A549 treated with CpdA at 1 μM for 4 hours (cell line): ENCODE measurements at places on chromosomes 16 and 17. TPM values are rescaled to one million over a fixed set of nuclear protein-coding genes. Genes with fewer than 3 reads are reported as not detected.

Gene COL1A1
- total RNA-seq = 6.9 to 12.8 TPM (median 10.5 TPM) in 5 replicates

Gene C16orf74
- 9.5 to 18.9 TPM (median 16.3 TPM) in 5 replicates for total RNA-seq

Gene FBXO39
- total RNA-seq = not detected in 5 replicates

Gene CCT6B
- 0.85 to 1.6 TPM (median 1.2 TPM) in 5 replicates for total RNA-seq

Gene ARHGDIG
- total RNA-seq = 1.8 to 3.8 TPM (median 2.5 TPM) in 5 replicates

Gene CNGB1
- 0.07 to 0.38 TPM (median 0.12 TPM) in 5 replicates for total RNA-seq

Gene NXN
- 21.9 to 27.7 TPM (median 26.6 TPM) in 5 replicates for total RNA-seq

Gene ABHD15
- 21.1 to 25.3 TPM (median 23.1 TPM) in 5 replicates for total RNA-seq

Gene CLDN7
- total RNA-seq = 0.54 to 0.90 TPM (median 0.62 TPM) in 5 replicates

Gene SDR42E2
- total RNA-seq = not detected in 5 replicates

Gene TSC2
- 31.5 to 46.9 TPM (median 33.4 TPM) in 5 replicates for total RNA-seq

Gene GJC1
- 30.8 to 42.4 TPM (median 36.4 TPM) in 5 replicates for total RNA-seq

Gene SLC47A2
- total RNA-seq = 0.06 to 0.16 TPM (median 0.14 TPM) in 5 replicates

Gene IRF8
- total RNA-seq = 0.27 to 1.0 TPM (median 0.32 TPM) in 5 replicates

Gene TMEM98
- total RNA-seq = 44.0 to 48.8 TPM (median 45.0 TPM) in 5 replicates

Gene HEXD
- total RNA-seq = 9.5 to 14.5 TPM (median 12.8 TPM) in 5 replicates

Gene NPIPB8
- 0.49 to 0.97 TPM in 2 of 5 replicates, not detected in the others for total RNA-seq

Gene HERPUD1
- total RNA-seq = 105 to 181 TPM (median 127 TPM) in 5 replicates

Gene GSDMA
- total RNA-seq = not detected in 5 replicates

Gene CRHR1
- total RNA-seq = 0.11 to 0.27 TPM (median 0.12 TPM) in 4 of 5 replicates, not detected in the other

Gene NQO1
- total RNA-seq = 2,543 to 2,775 TPM (median 2,639 TPM) in 5 replicates

Gene SGSM2
- 35.8 to 46.4 TPM (median 38.2 TPM) in 5 replicates for total RNA-seq

Gene PNMT
- total RNA-seq = not detected in 5 replicates

Gene RNF157
- total RNA-seq = 5.4 to 10.6 TPM (median 6.3 TPM) in 5 replicates

Gene KRT15
- 3.5 to 6.2 TPM (median 5.4 TPM) in 5 replicates for total RNA-seq

Gene KRTAP4-5
- not detected in 5 replicates for total RNA-seq

Gene PPP1R27
- total RNA-seq = 0.18 to 0.40 TPM in 2 of 5 replicates, not detected in the others

Gene CDRT15L2
- total RNA-seq = not detected in 5 replicates

Gene C16orf96
- total RNA-seq = not detected in 5 replicates

Gene SLFN13
- 3.3 to 6.7 TPM (median 4.6 TPM) in 5 replicates for total RNA-seq
